Sigmoid colon (tissue), 7 donors: ENCODE measurements at places on chromosomes 13 and 19. TPM values are rescaled to one million over a fixed set of nuclear protein-coding genes. Genes with fewer than 3 reads are reported as not detected.

- no peaks in the 10 kb centered on the region for H3K4me1 ChIP-seq
- H3K4me3 ChIP-seq = no peak overlapping the region
- no peaks in the 10 kb centered on the region for H3K27me3 ChIP-seq
- no peaks in the 10 kb centered on the region for H3K36me3 ChIP-seq
These were observed 221.1 kb upstream of the EDNRB start for GRCh38 chr13:78139765-78140164.

The NTF4 gene
- total RNA-seq = not detected

- no peak for DNase-seq
- H3K36me3 ChIP-seq = no peaks in the 10 kb centered on the region
- peaks cover 8% of the 10 kb centered on the region for H3K4me1 ChIP-seq
- no peak overlapping the region for H3K27ac ChIP-seq
These were observed 360.2 kb downstream of the DNAJC15 start for GRCh38 chr13:43383498-43384165.

The PLK5 gene
- not detected for total RNA-seq

DNA sequence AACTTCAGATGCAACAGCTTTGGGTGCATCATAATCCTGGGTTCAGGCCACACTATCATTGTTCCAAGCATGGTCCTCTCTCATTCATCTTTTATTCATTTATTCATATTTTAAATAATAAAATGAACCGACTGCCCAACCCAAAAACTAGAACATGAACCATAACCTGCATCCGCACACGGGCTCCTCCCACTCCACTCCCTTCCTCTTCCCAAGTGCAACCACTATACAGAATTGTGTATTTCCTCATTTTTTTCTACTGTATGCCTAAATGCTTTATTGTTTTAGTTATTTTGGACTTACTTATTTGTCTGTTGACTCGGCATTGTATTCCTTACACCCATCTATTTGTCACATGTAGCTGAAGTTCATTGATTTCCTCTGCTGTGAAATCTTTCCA, 30.7 kb upstream of the POMP start:
- no peak overlapping the region for H3K4me3 ChIP-seq
- no peak overlapping the region for H3K27ac ChIP-seq
- H3K4me1 ChIP-seq = no peaks in the 10 kb centered on the region
- no peaks in the 10 kb centered on the region for H3K36me3 ChIP-seq
- no peaks in the 10 kb centered on the region for H3K27me3 ChIP-seq
- no peak for DNase-seq

The ZNF799 gene
- 5.2 TPM for total RNA-seq

DNA sequence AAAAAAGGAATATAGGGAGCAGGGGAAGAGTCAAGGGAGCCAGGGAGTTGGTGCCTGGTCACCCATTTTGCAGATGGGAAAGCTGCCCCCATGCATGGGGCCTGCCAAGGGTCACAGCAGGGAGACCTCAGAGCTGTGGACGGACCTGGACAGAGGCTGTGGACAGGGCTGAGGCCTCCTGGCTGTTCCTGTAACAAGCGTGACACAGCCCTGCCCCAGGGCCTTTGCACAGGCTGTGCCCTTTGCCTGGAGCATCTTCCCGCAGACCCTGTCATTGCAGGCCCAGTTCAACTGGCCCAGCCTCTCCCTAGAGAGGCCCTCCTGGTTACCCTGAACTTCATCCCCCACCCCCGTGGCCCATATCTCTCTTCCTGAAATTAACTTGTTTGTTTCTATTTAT, 6.4 kb downstream of the TNFAIP8L1 start:
- no peaks in the 10 kb centered on the region for H3K36me3 ChIP-seq
- H3K27me3 ChIP-seq = no peaks in the 10 kb centered on the region
- no peaks in the 10 kb centered on the region for H3K4me1 ChIP-seq
- H3K27ac ChIP-seq = peak overlapping the region; percentile 95
